AG08396 (cell line): ENCODE measurements at places on chromosomes 16 and 17.

DNA sequence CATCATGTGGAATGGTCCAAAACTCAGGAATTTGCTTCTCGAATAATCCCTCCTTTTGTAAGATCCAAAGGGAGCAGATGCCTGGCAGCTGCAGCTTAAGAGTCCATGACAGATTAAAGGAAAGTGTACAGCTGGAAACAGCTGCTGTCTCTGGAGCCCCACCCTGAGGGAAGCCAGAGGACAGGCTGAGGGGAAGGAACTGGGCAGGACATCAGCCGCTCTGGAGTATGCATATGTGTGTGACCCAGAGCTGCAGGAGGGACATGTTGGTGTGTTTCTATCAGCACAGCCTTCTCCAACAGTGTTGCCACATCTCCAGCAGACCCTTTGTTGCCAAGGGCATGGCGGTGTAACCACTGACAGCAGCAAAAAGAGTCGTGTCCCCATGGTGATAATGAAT is 46.2 kb downstream of the CYB561 start:
- peak; percentile 49 for DNase-seq

DNA sequence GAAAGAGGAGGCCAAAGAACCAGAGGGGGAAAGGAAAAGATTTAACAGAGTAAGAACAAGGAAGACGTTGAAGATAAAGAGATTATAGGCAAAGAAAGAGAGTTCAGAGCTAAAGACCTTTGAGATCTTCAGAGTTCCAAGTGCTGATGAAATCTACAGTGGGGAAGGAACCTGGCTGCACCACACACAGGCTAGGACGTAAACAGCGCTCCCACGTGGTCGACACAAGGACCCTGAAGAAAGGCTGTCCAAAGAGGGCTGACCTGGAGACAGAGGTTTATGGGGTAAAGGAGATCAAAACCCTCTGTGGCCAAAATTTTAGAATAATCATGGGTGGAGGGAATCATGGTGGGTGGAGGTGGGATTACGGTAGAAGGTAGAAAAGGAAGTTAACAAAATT is 121.6 kb downstream of the PMP22 start:
- no peak for DNase-seq

GRCh38 chr17:58614859-58615459 is 76.9 kb downstream of the TEX14 start:
- DNase-seq: no peak

- DNase-seq: no peak
Observed at GRCh38 chr17:74161503-74161875, 42.0 kb upstream of the RPL38 start.

- DNase-seq: no peak
Observed at GRCh38 chr16:9318764-9319163, 227.3 kb downstream of the HAPSTR1 start.
